Epithelial cell of proximal tubule (primary cell): ENCODE measurements at places on chromosomes 4 and X. TPM values are rescaled to one million over a fixed set of nuclear protein-coding genes. Genes with fewer than 3 reads are reported as not detected.
A peak's percentile ranks its signal among the peaks of the same experiment; 100 is the strongest.

The DOK7 gene
- 0.51 and 0.81 TPM in 2 replicates for total RNA-seq

The UGT2A1 gene
- total RNA-seq = not detected in 2 replicates

The ITIH6 gene
- not detected in 2 replicates for total RNA-seq

The SPANXN4 gene
- total RNA-seq = not detected in 2 replicates

The NLRP2B gene
- not detected in 2 replicates for total RNA-seq

GRCh38 chr4:173282626-173283025, 51.5 kb downstream of the HMGB2 start:
- DNase-seq = no peak

DNA sequence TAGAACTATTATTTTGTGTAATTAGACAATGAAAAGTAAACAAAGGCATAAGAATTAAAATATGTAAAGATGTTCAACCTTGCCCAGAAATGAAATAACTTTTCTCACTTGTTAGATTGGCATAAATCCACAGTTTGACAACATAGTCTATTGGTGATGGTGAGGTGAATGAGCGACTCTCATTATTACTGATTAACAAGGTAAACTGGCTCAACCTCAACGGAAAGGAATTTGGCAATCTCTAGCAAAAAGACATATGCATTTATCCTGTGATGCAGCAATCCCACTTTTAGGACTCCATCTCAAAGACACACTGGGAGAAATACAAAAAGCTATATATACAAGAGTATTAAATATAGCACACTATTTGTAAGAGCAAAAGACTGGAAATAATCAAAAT, 22.3 kb downstream of the UBA6 start:
- peak; percentile 39 for DNase-seq

DNA sequence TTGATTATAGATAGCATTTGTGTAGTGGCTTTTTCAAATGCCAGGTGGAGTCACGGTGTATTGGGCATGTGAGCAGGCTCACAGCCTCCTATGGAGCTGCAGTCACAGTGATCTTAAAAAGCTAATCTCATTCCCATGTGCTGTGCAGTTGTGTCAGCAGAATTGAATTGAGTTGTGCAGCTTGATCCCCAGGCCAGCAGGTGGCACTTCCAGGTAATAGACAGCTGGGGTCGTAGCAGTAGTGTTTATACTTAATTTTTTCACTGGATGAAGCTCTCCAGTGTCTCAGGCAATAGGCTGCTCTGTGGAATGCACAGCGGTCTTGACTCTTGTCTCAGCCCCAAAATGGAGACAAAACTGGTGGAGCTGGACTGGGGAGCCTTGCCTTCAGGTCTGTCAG, 1028.1 kb downstream of the SH3BGRL start:
- no peak for DNase-seq

- DNase-seq = no peak
These were observed 247.7 kb downstream of the AFAP1 start for GRCh38 chr4:7691982-7692381.

GRCh38 chr4:152640058-152640921, 39.5 kb downstream of the TMEM154 start:
- no peak for DNase-seq

GRCh38 chrX:39675162-39675553, 422.6 kb downstream of the BCOR start:
- no peak for DNase-seq

DNA sequence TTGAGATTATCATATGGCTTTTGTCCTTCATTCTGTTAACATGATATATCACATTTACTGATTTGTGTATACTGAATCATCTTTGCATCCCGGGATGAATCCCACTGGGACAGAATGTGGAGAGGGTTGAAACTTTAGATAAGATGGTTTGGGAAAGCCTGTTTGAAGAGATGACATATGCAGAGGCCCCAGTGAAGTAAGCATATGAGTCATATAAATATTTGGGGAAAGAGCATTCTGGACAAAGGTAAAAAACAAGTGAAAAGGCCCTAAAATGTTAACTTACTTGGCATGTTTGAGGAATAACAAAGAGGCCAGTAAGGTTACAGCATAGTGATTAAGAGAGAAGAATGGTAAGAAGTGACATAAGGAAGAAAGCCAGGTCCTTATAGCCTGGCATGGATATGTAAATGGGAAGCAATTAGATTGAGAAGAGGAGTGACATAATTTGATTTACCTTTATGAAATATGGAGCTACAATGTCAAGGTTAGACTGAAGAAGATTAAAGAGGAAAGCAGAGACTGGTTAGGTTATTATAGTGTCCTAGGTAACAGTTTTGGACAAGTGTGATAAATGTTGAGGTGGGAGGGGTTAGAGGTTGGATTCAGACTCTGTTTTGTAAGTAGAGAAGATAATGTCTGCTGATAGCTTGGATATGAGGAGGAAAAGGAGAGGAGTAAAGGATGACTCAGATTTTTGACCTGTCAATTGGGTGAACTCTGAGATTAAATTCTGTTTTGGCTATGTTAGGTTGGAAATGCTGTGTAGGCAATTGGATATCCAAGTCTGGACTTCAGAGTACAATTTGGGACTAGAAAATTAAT, 54.6 kb upstream of the DRP2 start:
- DNase-seq = no peak

DNA sequence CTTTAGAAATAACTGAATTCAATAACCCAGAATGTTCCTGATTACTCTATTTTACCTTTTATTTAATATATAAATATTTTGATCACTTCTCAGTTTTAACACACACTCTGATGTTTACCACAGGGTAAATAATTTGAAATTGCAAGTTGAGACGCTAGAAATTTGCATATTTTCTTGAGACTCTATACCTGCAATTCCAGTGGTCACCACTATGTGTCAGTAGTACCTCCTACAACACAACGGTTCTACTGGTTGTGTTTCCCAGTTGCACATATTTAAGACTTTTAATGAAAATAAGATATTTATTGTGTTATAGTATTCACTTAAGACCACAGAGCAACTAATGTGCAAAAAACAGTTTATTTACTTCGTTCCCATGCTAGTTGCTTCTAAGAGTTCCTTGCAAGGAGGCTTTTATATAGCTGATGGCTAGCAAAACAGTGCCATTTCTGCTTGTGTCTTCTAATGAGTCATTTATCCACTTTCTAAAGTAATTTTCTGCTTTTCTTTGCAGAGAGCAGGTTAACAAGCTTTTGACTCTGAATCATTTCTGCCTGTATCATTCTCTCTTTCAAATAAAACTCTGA, 98.9 kb upstream of the PDLIM3 start:
- DNase-seq = no peak

DNA sequence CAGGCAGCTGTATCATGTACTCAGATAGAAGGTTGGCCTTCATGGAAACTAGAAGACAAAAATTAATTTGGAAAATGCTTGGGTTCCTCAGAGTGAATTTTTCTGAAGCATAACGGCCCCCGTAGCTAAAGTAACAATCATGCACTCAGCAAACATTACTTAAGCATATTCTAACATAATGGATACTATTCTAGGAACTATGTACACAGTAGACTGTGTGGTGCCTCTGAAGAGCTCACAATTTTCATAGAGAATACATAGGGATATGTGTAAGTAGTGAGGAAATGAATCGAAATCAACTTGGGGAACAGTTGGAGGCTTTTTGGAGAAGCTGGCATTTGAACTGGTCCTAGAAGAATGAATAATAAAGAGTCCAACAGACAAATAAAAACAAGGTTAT, 1045.0 kb downstream of the GLUD2 start:
- no peak for DNase-seq
